ENCODE measurements at places on chromosomes 6 and 20.

DNA sequence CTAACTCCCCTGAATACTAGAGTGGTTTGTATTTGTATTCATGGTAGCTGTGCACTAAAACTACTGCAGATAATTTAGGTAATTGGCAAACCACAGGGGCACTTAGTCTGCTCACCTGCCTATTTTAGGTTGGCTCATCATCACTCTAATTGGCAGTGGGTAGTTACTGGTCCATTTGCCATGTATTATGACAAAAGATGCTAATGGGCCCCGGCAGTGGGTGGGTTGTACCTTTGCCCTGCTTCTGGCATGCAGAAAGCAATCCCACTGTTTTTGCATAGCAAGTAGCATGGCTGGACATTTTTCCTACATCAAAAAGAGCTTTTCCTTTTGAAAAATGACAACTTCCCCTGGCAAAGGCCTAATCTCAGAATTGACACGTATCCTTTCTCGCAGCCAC, 741.4 kb upstream of the MAP3K7 start:
- DNase-seq, result no peak

DNA sequence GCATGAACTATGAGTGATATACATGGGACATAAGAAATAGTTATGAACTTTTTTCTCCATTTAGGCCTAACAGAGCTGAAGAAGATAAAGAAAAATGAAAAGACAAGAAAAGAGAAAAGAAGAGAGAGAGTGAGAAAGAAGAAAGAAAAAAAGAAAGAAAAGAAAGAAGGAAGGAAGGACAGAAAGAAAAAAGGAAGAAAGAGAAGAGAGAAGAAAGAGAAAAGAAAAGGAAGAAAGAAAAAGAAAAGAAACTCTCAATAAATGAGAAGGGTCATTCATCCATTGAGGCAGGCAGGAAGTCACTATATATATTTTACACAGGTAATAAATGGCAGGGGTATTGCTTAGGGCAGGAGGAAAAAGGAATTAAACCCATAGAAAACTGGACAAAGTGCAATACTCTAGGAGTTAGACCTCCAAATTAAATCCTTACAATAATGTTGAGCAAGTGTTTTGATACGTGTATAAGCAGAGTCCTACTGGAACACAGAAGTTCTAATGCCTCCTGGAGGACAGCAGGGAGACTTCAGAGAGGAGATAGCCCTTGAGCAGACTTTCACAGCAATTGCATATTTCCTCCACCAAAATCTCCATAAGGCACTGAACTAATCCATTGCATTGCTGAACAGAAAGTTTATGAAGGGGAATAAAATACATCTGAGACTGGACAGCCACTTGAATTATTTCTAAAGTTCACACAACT, 86.4 kb upstream of the TENT5A start:
- no peak for DNase-seq

DNA sequence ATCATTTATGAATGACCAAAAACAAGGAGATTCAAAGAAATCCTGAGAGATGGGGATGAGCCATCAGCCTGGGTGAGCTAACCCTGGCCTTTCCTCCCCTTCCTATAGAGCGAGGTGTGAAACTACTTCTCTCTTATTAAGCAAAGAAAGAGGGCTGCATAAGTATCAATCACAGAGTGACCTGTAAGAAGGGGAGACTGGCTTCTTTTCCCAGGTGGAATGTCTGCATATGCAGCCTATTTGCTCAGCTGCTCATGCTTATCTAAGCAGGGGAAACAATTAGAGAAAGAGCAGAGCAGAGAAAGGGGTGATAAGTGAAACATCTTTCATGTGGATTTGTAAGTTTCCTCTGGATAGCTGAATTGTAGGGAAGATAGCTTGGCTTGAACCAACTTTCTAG, 160.0 kb downstream of the PKHD1 start:
- DNase-seq, result no peak

- no peak for DNase-seq
These were observed 50.0 kb downstream of the PREX1 start for GRCh38 chr20:48777821-48778220.

DNA sequence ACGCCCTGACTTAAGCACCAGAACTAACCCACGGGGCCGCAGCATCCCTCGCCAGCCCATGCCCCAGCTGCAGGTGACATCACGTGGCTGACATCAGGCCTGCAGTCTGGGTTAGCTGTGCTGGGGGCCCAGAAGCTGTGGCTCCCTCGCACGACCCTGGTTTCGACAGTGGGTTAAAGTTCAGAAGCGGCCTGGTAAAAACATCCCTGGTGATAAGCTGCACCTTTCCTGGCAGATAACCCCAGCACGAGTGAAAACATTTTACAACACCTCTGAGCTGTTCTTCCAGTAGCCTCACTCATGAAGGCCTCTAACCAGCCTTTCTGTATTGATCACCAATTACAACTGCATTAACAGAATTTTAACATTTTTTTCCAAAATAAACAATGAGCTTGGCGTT, 136.4 kb upstream of the RREB1 start:
- DNase-seq, result no peak

GRCh38 chr20:49385465-49385864, 97.0 kb downstream of the KCNB1 start:
- no peak for DNase-seq

GRCh38 chr6:119077643-119078375, 655 bp downstream of the FAM184A start:
- no peak for DNase-seq

DNA sequence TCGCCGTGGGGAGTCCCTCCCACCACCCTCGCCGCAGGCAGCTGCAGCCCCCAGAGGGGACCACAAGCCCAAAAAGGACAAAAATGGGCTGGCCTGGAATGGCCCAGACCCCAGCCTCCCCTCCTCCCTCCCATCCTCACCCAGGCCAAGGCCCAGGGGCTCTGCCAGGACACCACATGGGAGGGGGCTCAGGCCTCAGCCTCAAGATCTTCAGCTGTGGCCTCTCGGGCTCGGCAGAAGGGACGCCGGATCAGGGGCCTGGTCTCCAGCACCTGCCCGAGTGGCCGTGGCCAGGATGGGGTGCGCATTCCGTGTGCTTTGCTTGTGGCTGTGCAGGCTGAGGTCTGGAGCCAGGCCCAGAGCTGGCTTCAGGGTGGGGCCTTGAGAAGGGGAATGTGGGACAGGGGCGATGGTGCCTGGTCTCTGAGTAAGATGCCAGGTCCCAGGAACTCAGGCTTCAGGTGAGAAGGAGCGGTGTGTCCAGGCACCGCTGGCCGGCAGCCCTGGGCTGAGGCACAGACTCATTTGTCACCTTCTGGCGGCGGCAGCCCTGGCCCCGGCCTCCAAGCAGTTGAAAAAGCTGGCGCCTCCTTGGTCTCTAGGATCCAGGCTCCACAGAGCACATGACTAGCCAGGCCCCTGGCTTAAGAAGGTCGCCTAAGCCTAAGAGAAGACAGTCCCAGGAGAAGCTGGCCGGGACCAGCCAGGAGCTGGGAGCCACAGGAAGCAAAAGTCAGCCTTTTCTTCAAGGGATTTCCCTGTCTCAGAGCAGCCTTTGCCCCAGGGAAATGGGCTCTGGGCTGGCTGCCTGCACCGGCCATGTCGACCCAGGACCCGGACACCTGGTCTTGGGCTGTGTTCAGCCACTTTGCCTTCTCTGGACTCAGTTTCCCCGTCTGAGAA, 35.2 kb upstream of the MRGBP start:
- no peak for DNase-seq

DNA sequence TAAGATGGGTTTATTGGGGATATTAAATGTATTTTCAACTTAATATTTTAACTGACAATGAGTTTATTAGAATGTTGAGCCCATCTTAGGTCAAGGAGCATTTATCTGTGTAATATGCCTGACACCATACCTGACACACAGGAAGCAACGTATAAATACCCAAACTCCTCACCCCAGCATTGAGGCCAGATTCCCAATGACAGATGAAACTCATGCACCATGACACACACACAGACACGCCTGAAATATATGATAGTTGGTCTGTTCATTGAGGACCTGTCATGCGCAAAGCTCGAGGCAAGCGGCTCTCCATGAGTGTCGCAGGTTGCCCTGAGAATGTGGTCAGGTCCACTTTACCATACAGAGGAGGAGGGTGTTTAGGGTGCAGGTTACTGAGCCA, 64.1 kb downstream of the GFOD1 start:
- DNase-seq, result no peak

DNA sequence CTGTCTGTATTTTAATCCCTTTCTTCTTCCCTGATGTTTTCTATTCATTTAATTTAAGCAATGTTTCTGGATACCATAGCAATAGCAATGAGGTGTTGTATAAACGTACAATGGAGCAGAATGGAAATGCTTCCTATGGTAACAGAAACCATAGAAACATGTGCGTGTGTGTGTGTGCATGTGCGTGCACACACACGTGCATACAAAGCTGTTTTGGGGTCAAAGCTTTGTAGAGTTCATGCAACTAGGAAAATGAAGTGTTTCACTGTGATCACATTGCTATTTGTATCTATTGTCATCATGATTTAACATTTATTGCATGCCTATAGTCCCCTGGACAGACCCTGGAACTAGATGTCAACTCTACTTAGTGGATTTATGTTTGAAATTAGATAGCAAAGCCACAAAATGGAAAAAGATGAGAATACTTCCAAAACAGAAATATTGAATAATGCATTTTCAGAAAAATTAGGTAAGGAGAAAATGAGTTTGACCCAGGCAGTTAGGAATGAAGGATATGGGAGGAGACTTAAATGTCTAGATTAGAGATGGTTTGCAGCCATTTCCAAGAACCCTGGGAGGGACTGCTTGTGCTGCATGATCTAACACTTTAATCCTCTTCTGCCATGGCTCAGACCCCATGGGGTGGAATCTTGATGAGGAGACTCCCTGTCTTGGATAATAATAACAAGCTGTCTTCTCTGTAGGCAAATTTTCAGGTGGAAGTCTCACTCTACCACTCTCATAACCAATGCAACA, 124.4 kb downstream of the TRMT11 start:
- no peak for DNase-seq

All from cortex of kidney (tissue), 1 donor.